T-helper 9 cell (primary cell): ENCODE measurements at places on chromosomes 6 and 20.

GRCh38 chr20:531608-532007 is 12.0 kb downstream of the CSNK2A1 start:
- no peak for DNase-seq

- no peak for DNase-seq
Observed at GRCh38 chr6:25251426-25251825, 27.7 kb upstream of the CARMIL1 start.

- DNase-seq: no peak
Observed at GRCh38 chr20:45230631-45231030, 9.5 kb downstream of the SEMG2 start.

DNA sequence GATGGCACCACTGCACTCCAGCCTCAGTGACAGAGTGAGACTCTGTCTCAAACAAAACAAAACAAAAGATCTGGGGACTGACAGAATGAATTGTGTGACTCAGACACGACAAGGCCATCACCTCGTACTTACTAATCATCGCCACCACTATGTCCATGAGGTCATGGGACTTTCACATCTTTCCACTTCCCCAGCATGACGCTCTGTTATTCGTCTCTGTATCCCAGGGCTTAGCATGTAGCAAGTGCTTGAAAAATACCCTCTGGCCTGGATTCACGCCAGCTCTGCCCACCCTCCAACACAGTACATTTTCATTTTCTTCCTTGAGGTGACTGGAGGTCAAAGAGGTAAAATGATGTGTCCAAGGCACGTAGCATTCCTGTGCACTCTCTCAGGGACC is 27.8 kb downstream of the FGD2 start:
- DNase-seq: no peak

- no peak for DNase-seq
Observed at GRCh38 chr20:3223994-3224680, 14.8 kb downstream of the ITPA start.
